ENCODE measurements at places on chromosomes 5 and 9. TPM values are rescaled to one million over a fixed set of nuclear protein-coding genes. Genes with fewer than 3 reads are reported as not detected.

DNA sequence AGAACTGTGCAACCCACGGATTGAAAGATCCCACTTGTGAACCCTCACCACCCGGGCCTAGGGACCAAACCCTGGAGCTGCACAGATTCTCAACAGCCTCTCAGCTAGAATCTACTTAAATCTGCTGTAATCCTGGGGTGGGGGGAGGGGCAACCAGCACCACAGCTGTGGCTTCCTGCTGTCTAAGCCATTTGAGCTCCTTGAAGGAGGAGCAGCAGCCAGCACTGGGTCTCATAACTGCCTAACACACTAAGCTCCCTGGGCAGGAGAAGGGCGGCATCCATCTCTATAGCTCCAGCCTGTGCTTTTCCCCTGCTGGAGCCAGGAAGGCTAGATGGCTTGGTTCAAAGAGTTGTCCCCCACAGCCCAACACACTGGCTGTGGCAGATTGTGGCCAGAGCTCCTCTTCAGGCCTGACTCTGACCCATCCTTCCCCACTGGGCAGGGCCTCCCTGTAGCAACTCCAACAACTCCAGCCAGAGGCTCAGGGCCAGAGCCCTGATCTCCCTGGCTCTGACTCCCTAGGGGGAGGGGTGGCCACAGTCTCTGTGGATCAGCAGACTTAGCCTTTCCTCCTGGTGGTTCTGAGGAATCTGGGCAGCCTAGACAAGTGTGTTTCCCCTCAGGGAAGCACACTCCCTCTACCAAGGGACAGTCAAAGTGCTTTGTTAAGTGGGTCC lies 72.0 kb upstream of the C9orf72 start:
- H3K4me3 ChIP-seq, result no peak overlapping the region
- H3K4me1 ChIP-seq, result peaks cover 22% of the 10 kb centered on the region
- no peaks in the 10 kb centered on the region for H3K36me3 ChIP-seq
- DNase-seq, result no peak
- H3K27ac ChIP-seq, result no peak overlapping the region
- no peaks in the 10 kb centered on the region for H3K27me3 ChIP-seq

DNA sequence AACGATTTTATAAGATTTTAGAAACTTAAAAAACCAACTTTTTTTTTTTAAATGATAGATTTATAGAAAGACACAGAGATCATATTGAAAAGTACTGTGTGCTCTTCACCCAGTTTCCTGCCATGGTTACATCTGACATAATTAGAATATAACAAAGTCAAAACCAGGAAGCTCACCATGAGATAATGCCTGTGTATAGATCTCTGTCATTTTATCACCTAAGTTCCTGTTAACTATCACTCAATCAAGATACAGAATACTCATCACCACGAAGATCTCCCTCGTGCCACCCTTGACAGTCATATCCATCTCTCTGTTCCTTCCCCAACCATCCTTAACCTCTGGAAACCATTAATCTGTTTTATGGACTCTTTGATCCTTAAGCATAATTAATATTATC lies 39.1 kb downstream of the POC5 start:
- H3K27ac ChIP-seq, result no peak overlapping the region
- no peak for DNase-seq

The ARL15 gene
- 23.9 TPM for total RNA-seq

The PTPRD gene
- 69.6 TPM for total RNA-seq

The SLC36A3 gene
- total RNA-seq, result not detected

GRCh38 chr9:95215336-95215898 lies 102.1 kb downstream of the FANCC start:
- peaks cover 52% of the 10 kb centered on the region for H3K4me1 ChIP-seq
- 0 out of 2 replicates have a peak, but pooled peaks cover 3% of the 10 kb centered on the region for H3K36me3 ChIP-seq
- H3K27me3 ChIP-seq, result no peaks in the 10 kb centered on the region
- 0 out of 2 replicates have a peak overlapping the region, but pooled peaks have one; percentile 5 for H3K27ac ChIP-seq
- no peak overlapping the region for H3K4me3 ChIP-seq

- no peak overlapping the region for H3K27ac ChIP-seq
- H3K4me3 ChIP-seq, result no peak overlapping the region
- peaks cover 24% of the 10 kb centered on the region for H3K4me1 ChIP-seq
- no peaks in the 10 kb centered on the region for H3K36me3 ChIP-seq
- no peak for DNase-seq
- H3K27me3 ChIP-seq, result no peaks in the 10 kb centered on the region
These were observed 32.1 kb downstream of the NFIB start for GRCh38 chr9:14281876-14282275.

DNA sequence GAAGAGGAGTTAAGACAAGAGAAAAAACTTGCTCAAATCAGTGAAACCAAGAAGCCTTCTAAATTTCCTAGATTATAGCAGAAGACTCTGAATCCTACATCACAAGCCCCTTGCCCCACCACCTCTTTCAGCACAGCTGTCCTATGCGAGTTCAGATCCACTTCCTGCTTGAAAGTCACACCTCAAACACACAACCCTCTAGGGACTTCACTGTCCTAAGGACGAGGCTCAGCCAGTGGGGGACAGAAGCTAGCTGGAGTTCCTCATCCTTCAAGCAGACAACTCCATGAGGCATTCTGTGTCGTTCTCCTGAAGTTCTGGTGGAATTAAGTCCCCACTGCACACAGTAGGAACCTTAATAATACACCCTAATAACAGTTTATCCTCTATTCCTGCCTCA lies 44.3 kb downstream of the NRG2 start:
- H3K27ac ChIP-seq, result no peak overlapping the region
- H3K36me3 ChIP-seq, result no peaks in the 10 kb centered on the region
- peaks cover 21% of the 10 kb centered on the region for H3K27me3 ChIP-seq
- H3K4me1 ChIP-seq, result peaks cover 8% of the 10 kb centered on the region
- no peak overlapping the region for H3K4me3 ChIP-seq
- no peak for DNase-seq

- no peak for DNase-seq
- no peak overlapping the region for H3K4me3 ChIP-seq
- no peak overlapping the region for H3K27ac ChIP-seq
- H3K4me1 ChIP-seq, result peaks cover 14% of the 10 kb centered on the region
- H3K36me3 ChIP-seq, result no peaks in the 10 kb centered on the region
These were observed 701.5 kb upstream of the MEF2C start for GRCh38 chr5:89584339-89584956.

All from WTC11 (cell line).